ENCODE measurements at places on chromosomes 3 and 15.

- no peak for DNase-seq
Observed at GRCh38 chr3:27571345-27571744, 87.2 kb upstream of the SLC4A7 start.

DNA sequence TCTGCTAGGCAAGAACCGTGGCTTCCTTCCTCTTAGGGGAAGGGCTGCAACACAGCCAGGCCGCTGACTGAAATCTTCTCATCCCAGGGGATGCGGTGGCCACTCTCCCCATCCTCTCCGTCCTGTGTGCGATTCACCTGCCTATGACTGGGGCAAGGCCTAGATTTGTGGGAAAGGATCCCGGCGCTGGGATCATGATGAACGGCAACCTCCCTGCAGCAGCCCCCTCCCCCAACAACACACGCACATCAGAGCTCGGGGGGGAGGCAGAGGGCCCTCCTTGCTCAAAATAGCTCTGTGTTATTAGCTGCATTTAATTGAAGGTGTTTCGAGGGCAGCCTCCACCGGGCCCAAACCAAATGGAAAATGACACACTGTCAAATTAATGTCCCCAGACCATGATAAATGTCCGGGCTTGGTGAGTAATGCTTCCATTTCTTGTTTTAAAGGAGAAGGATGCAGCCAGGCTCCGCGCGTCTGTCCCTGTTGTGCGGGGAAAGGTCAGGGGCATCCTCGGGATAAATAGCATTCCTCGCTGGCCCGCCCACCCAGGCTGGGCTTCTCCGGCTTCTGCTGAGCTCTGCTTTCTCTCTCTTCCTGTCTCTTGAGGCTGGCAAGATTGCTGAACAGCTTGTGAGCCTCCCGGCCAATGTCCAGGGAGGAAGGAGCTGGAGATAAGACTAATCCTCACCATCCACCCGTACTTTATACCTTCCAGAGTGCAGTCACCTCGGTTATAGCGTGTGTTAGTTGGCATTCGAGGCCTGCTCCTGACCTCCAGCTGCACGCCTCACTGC lies 56.4 kb upstream of the TLE3 start:
- DNase-seq: no peak

- DNase-seq: no peak
Observed at GRCh38 chr3:4928277-4928789, 50.9 kb upstream of the BHLHE40 start.

DNA sequence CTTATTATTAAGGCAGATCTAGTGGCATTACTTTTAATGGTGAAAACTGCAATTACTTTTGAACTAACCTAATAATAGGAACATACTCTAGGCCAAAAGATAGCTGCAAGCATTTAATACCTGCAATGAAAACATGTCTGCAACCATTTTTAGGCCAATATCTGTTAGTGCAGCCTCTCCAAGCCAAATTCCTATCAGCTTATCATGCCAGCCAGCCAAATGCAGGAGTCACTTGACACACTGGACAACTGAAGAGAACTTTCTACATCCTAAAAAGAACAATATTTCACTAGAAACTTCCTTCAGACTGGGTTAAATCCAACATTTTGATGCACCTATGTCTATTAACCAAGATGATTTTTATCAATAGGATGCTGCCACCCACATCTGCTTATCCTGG lies 33.8 kb downstream of the CCDC54 start:
- no peak for DNase-seq

DNA sequence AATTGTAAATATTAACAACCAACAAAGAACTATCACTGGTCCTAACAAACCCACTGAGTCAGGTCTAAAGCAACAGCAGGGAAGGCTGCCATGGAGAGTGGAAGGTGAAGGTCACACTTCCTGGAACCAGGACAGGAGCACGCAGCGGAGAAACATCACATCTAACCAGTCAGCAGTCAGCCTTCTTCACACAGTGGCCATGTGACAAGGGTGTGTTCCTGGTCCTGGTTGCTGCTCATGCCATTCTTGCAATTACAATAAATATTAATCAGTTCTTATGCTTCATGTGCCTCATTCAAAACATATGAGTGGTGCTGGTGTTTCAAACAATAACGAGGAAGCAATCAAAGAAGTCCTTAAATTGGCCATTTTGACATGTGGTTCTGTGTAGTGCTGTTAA lies 162.8 kb downstream of the ARRDC4 start:
- DNase-seq: no peak

Data from activated CD8-positive, alpha-beta memory T cell treated with anti-CD3 and anti-CD28 coated beads for 1 hour (primary cell).